ENCODE measurements at places on chromosomes 16 and 17. TPM values are rescaled to one million over a fixed set of nuclear protein-coding genes. Genes with fewer than 3 reads are reported as not detected.

The ALOXE3 gene
- 13.1 TPM for total RNA-seq

The MT1A gene
- not detected for total RNA-seq

The TPPP3 gene
- not detected for total RNA-seq

The DNASE1L2 gene
- total RNA-seq, result 3.8 TPM

The CCL1 gene
- total RNA-seq, result not detected

The MYH3 gene
- total RNA-seq, result 2.1 TPM

The PIPOX gene
- total RNA-seq, result not detected

The CLEC19A gene
- not detected for total RNA-seq

The HIGD1B gene
- total RNA-seq, result not detected

The GAST gene
- total RNA-seq, result not detected

The PIRT gene
- total RNA-seq, result not detected

The NPIPB8 gene
- total RNA-seq, result not detected

The TP53 gene
- 131 TPM for total RNA-seq

The ABCC3 gene
- total RNA-seq, result 293 TPM

The MYL4 gene
- total RNA-seq, result not detected

The ZG16B gene
- total RNA-seq, result 6.9 TPM

The TMC8 gene
- not detected for total RNA-seq

The NPIPA8 gene
- 25.0 TPM for total RNA-seq

The ZFHX3 gene
- total RNA-seq, result 27.4 TPM

The MYH13 gene
- total RNA-seq, result not detected

The KRT36 gene
- not detected for total RNA-seq

The TERB1 gene
- 0.26 TPM for total RNA-seq

The FAM83G gene
- total RNA-seq, result 50.1 TPM

The RAB37 gene
- not detected for total RNA-seq

The FOXN1 gene
- total RNA-seq, result not detected

The CBX1 gene
- 81.2 TPM for total RNA-seq
